ENCODE measurements at places on chromosomes 2 and 18.

DNA sequence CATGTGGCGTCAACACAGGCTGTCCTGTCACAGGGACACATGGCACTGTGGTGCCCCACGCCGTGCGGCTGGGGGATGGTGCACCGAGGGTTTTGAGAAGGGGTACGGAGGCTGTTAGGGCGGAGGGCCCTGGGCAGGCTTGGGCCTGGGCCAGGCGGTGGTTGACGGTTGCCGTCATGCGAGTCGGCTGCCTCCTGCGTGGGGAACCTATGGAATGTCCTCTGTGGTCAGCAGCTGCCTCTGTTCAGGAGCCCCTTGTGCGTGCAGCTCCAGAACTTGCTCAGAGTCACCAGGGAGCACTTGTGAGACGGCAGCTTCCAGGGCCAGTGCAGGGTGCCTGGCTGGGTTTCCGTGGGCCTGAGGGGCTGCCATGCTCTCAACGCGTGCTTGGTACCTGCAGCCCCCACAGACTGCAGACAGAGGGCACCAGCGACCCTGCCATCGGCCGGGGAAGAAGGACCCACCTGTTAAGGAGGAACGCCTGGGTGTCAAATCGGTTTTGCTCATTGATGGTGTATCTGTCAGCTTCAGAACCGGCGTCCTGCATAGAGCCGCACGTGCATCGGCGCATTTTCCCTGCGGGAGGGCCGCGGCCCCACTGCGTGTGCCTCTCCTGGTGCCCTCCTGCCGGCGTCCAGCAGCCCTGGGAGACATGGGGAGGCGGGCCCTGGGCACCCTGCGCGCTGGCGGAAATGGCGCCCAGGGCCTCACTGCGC lies 10.0 kb upstream of the D2HGDH start:
- DNase-seq: no peak
- no peak overlapping the region for H3K4me3 ChIP-seq
- no peaks in the 10 kb centered on the region for H3K27me3 ChIP-seq
- H3K4me1 ChIP-seq: no peaks in the 10 kb centered on the region
- no peak overlapping the region for H3K27ac ChIP-seq
- peaks cover 47% of the 10 kb centered on the region for H3K36me3 ChIP-seq

DNA sequence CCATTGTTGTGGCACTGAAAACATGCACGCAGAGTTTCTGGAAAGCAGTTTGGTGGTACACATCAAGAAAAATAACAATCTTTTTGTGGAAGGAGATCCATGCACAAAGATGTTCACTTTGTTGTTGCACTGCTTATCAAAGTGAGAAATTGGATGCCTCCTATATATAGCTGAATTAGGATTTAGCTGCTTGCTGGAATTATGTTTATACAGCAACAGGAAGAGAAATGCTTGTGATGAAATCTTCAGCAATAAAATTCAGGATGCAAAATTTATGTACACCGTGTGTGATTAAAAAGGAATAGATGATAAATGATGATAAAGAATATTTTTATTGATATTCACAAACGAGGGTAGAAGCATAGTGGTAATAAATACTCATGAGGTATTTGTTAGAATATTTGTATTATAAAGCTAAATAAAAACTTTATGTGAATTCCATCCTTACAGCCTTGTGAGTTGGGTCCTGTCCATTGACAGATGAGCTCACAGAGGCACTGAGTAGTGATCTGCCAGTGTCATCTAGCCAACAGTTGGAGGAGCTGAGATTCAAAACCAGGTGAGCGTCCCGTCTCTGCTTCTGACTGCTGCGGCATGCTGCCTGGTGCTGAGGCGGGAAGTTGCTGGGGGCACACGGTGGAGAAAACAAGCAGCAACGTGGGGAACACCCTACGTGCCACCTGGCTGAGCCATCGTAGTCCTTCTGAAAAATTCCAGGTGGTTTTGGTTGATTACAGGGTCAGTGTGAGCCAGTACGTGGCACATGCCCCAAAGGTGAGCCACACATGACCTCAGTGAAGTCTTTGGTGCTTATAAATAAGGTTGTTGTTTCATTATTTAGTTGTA lies 80.2 kb downstream of the ASAP2 start:
- no peak overlapping the region for H3K4me3 ChIP-seq
- H3K27ac ChIP-seq: peak overlapping the region; percentile 65
- H3K4me1 ChIP-seq: peaks cover 24% of the 10 kb centered on the region
- DNase-seq: no peak
- peaks cover 10% of the 10 kb centered on the region for H3K36me3 ChIP-seq
- no peaks in the 10 kb centered on the region for H3K27me3 ChIP-seq

- no peak for DNase-seq
- peaks cover 8% of the 10 kb centered on the region for H3K4me1 ChIP-seq
- H3K4me3 ChIP-seq: no peak overlapping the region
These were observed 147.9 kb downstream of the MGAT5 start for GRCh38 chr2:134401789-134402188.

DNA sequence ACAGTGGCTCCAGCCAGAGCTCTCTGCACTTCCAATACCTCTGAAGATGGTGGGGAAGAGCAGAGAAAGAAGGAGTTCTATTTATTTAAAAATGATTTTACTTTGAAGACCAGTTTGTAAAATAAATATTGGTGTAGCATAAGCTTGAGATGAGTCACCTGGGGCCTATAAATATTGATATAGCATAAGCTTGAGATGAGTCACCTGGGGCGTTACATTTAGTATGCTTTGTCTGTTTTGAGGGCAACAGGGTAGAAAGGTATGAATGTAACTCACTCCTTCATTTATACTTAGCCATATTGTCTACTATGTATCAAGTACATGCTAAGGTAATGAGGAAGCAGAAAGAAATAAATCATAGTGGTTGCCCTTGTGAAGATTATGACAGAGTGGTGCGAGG lies 7.7 kb upstream of the SULT1C4 start:
- no peak for DNase-seq
- H3K27ac ChIP-seq: no peak overlapping the region
- H3K4me3 ChIP-seq: no peak overlapping the region
- H3K36me3 ChIP-seq: no peaks in the 10 kb centered on the region

DNA sequence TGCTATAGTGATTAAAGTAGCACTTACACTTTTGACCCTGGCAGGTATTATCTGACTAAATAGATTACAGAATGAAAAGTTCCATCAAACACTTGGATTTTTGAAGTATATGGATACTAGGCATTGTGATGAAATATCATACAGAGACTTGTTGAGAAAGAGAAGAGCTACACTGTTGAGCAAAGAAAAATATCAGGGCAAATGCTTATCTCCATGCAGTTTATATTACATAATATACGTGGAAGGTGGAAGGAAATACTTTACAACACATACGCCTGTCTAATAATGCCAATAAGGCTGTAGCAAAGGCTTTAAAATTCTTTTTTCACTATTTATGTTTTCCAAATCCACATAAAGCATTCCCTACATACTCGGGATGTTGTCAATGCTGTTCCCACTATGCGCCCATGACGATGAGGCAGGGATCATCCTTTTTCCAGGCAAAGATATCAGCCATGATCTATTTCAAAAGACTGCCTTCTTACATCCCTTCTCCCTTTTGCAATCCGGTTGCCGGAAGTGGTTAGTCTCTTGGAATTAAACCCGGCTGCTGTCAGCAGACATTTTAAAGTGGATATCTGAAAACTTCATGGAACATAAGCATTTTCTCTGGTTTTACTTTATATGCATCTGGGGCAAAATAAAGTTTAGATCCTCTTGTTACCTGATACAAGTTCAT lies 92.6 kb upstream of the ITGA4 start:
- no peak overlapping the region for H3K27ac ChIP-seq
- no peak for DNase-seq
- H3K36me3 ChIP-seq: no peaks in the 10 kb centered on the region
- H3K4me1 ChIP-seq: no peaks in the 10 kb centered on the region
- no peaks in the 10 kb centered on the region for H3K27me3 ChIP-seq

- no peaks in the 10 kb centered on the region for H3K27me3 ChIP-seq
- no peak overlapping the region for H3K27ac ChIP-seq
These were observed 351.3 kb downstream of the GPD2 start for GRCh38 chr2:156787517-156787916.

- no peak for DNase-seq
- H3K4me1 ChIP-seq: no peaks in the 10 kb centered on the region
- H3K4me3 ChIP-seq: no peak overlapping the region
These were observed 384.3 kb upstream of the SYT4 start for GRCh38 chr18:43661570-43661969.

All from progenitor cell of endocrine pancreas (in vitro differentiated cells).